ENCODE measurements at places on chromosomes 6 and 20. TPM values are rescaled to one million over a fixed set of nuclear protein-coding genes. Genes with fewer than 3 reads are reported as not detected.

- no peaks in the 10 kb centered on the region for H3K4me1 ChIP-seq
- no peak overlapping the region for H3K4me3 ChIP-seq
- no peaks in the 10 kb centered on the region for H3K27me3 ChIP-seq
- no peaks in the 10 kb centered on the region for H3K36me3 ChIP-seq
- H3K27ac ChIP-seq = no peak overlapping the region
Observed at GRCh38 chr20:33103556-33103955, 24.1 kb downstream of the BPIFB4 start.

- H3K27ac ChIP-seq = no peak overlapping the region
- no peaks in the 10 kb centered on the region for H3K36me3 ChIP-seq
- no peak for DNase-seq
- peaks cover 9% of the 10 kb centered on the region for H3K4me1 ChIP-seq
- H3K27me3 ChIP-seq = no peaks in the 10 kb centered on the region
Observed at GRCh38 chr20:25320035-25320800, 70.4 kb downstream of the ABHD12 start.

GRCh38 chr20:59177266-59178250, 13.9 kb downstream of the ZNF831 start:
- no peak for DNase-seq
- peak overlapping the region; percentile 92 for H3K27ac ChIP-seq
- H3K4me3 ChIP-seq = peak overlapping the region; percentile 83
- H3K27me3 ChIP-seq = no peaks in the 10 kb centered on the region
- peaks cover 66% of the 10 kb centered on the region for H3K4me1 ChIP-seq

The IPCEF1 gene
- 20.4 TPM for total RNA-seq

DNA sequence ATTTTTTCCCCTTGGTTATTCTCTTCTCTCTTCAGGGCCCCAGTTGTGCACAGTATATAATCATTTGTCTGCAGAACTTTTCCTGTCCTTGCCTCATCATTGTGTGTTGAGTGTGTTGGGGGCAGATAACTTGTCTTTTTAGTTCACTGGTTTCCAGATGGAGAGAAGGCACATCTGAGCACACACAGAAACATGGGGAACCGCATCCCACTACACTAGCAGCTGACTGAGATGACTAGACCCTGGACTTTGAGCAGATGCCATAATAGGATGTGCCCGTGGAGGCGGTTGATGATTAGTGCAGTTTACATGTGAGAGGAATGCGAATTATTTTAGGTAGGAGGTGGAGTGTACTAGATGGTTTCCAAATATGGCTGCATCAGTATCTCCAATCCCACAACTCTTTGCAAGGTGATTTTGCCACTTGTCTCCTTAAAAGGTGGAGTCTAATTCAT, 26.5 kb upstream of the SH3BGRL2 start:
- DNase-seq = no peak
- H3K27me3 ChIP-seq = no peaks in the 10 kb centered on the region
- no peak overlapping the region for H3K27ac ChIP-seq

- no peaks in the 10 kb centered on the region for H3K27me3 ChIP-seq
- DNase-seq = no peak
- no peak overlapping the region for H3K4me3 ChIP-seq
- H3K27ac ChIP-seq = no peak overlapping the region
Observed at GRCh38 chr6:21157186-21157929, 436.2 kb upstream of the SOX4 start.

DNA sequence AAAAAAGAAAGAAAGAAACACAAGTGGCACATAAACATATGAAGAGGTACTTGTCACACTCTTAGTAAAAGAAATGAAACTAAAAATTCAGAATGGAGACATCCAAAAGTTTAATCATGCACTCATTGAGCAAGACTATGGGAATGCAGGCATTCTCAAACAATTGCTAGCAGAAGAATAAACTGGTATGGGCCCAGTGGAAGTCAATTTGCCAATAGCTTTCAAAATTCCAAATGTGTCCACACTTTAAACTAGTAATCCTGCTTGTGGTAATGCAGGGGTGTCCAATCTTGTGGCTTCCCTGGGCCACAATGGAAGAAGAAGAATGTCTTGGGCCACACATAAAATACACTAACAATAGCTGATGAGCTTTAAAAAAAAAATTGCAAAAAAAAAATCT, 97.4 kb downstream of the EPB41L2 start:
- H3K27me3 ChIP-seq = no peaks in the 10 kb centered on the region
- H3K4me3 ChIP-seq = no peak overlapping the region
- no peaks in the 10 kb centered on the region for H3K4me1 ChIP-seq

GRCh38 chr6:34798057-34798456, 6.2 kb downstream of the BLTP3A start:
- H3K27ac ChIP-seq = no peak overlapping the region
- no peak for DNase-seq
- no peaks in the 10 kb centered on the region for H3K27me3 ChIP-seq
- no peak overlapping the region for H3K4me3 ChIP-seq

DNA sequence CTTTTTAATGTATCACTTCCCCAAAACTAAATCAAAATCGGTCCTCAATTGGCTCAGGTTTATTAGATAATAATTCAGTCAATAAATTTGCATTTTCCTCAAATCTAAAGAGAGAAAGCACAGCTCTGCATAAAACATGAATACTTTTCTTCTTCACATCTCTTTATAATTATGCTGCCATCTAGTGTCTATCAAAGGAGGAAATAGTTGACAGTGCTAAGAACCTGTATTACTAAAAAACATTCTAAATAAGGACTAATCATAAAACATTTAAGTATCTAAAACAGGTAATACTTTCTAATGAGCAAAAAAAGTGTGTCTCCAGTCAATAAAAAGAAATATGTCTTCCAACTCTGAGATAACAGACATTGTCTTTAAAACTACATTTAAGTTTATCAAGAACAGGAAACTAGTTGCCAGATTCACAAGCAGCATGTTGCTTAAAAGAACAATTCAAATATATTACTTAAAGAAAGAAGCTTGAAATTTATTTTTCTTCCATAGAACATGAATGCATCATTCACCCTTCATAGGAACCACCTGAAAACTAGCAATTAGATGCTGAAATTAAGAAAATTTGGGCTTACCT, 56.5 kb upstream of the DST start:
- DNase-seq = no peak
- H3K27ac ChIP-seq = no peak overlapping the region
- H3K27me3 ChIP-seq = no peaks in the 10 kb centered on the region
- no peaks in the 10 kb centered on the region for H3K36me3 ChIP-seq
- no peak overlapping the region for H3K4me3 ChIP-seq

DNA sequence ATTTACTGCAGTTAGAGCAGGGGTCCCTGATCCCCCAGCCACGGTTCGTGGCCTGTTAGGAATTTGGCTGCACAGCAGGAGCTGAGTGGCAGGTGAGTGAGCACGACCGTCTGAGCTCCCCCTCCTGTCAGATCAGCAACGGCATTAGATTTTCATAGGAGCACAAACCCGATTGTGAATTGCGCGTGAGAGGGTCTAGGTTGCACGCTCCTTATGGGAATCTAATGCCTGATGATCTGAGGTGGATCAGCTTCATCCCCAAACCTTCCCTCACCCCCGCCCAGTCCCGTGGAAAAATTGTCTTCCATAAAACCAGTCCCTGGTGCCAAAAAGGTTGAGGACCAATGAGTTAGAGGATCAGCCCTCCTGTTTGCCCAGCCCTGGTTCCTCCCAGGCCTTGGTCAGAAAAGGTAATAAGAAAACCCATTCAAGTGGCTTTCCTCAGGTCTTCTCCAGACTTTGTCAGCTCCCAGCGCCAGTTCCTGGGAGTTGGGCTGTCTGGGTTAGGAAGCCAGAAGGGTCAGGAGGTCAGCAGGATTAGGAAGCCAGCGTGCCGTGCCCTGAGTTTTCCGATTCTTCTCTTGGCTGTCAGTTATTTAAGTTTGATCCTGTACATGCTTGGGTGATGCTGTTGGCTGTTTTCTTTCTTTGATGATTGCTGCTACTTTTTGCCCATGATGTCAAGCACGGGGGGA, 139.9 kb upstream of the PMEPA1 start:
- H3K36me3 ChIP-seq = no peaks in the 10 kb centered on the region
- DNase-seq = no peak
- no peak overlapping the region for H3K27ac ChIP-seq
- H3K4me3 ChIP-seq = no peak overlapping the region
- no peaks in the 10 kb centered on the region for H3K4me1 ChIP-seq

The PLEKHG1 gene
- total RNA-seq = 25.0 TPM

The GSTA1 gene
- not detected for total RNA-seq

DNA sequence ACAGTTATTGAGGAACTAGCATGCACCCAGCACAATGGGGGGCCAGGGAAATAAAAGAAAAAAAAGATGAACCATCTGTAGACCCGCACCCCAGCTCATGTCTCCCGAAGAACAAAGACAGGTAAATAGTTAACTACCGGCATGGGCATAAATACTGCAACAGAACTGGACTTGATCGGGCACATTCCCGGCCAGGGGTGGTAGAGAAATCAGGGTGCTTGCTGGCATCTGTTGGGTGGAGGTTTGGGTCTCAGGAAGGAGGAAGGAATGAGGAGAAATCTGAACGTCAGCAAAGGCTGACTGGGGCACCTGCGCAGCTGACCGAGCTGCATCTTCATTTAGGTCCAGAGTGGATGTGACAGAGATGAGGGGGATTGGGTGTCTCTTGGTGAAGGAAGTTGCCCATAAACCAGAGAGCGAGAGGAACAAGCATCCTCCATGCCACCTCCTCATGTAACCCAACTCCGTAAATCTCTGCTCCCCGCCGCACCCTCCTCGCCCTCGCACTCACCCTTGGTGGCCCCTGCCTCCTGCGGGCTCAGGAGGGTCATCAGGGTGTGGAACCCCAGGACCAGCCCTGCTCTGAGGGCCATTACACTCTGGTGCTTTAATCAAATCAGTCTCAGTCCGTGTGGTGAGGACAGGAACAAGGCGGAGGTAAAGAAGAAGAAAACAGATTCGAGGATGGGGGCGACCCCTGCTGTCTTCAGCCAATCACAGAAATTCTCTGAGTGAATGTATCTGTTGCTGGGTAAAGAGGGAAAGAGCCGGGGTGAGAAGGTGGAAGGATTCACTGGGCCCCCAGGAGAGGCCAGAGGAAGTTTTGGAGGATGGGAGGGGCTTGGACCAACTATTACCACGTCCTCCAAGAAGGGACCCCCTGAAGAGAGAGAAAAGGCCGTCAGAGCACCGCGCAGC, at the start of gene HLA-DOA:
TSS of gene HLA-DOA (minus strand) at position 648 of the 918 bp plus-strand sequence.
- no peak within 1 kb of the TSS for H3K27ac ChIP-seq
- H3K27me3 ChIP-seq = peaks cover 9% of the 10 kb centered on the region
- peak within 1 kb of the TSS; percentile 86 for H3K4me3 ChIP-seq
- H3K4me1 ChIP-seq = peaks cover 11% of the 10 kb centered on the region
- DNase-seq = peak; percentile 55

DNA sequence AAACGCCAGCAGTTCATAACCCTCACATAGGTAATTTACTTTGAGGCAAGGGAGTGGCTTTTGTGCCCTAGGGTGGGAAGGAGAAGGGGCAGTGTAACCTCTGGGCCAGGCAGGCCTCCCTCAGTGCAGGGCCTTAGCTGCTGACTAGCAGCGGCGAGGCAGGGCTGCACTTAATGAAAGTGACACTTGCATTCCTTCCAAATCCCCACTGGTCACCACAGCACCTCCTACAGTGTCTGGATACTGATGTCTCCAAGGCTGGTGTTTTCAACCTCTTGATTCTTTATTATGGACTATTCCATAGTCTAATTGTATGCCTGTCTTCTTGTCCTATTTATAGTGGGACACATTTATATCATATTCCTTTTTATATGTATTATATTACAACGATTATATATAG, 152.7 kb downstream of the LY86 start:
- no peak for DNase-seq
- H3K27ac ChIP-seq = no peak overlapping the region
- peaks cover 28% of the 10 kb centered on the region for H3K27me3 ChIP-seq
- no peak overlapping the region for H3K4me3 ChIP-seq

The OPN5 gene
- not detected for total RNA-seq

- no peak for DNase-seq
- peaks cover 5% of the 10 kb centered on the region for H3K4me1 ChIP-seq
- H3K27me3 ChIP-seq = no peaks in the 10 kb centered on the region
Observed at GRCh38 chr20:25534845-25535244, 50.5 kb downstream of the NINL start.

DNA sequence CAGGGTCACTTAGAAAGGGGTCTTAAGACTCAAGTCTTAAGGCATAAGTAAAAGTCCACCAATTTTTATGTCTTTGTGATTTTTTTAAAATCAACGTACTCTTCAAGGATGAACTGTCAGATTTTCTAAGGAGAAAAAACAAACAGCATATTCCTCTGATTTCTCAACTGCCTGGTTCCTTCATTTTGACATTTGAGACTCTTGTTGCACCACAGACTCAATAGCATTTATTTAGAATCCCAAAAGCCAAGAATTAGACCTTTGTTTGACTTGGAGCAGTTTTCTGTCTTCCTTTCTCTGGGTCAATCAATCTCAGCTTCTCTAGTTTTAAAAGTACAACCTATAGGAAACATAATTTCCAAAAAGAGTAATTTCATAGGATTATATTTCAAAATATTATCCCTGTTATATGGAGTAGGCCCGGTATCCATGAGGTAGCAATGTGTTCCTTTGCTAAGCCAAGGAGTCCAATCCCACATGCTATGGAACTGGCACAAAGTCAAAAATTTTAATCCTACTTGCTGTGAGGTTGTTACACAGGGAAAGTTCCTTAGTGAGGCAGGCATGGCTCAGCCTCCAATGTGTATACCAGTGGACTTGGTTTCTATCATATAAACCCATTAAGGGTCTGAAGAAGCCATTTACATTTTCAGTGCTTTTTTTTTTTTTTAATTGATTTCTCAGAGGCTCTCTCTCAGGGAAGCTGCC, 405.7 kb downstream of the KIF16B start:
- no peaks in the 10 kb centered on the region for H3K36me3 ChIP-seq
- H3K27ac ChIP-seq = no peak overlapping the region
- no peaks in the 10 kb centered on the region for H3K27me3 ChIP-seq
- no peak for DNase-seq
- H3K4me3 ChIP-seq = no peak overlapping the region

The ANGPT4 gene
- not detected for total RNA-seq

The C2 gene
- total RNA-seq = 5.1 TPM

- H3K4me3 ChIP-seq = no peak within 1 kb of the TSS
- H3K27ac ChIP-seq = no peak within 1 kb of the TSS
- no peaks in the 10 kb centered on the region for H3K4me1 ChIP-seq
Observed at GRCh38 chr20:23568320-23568970, at the start of gene CST9L. CST9L (minus strand) TSS chr20:23568484; CDS start chr20:23568450, 34 bp downstream.

DNA sequence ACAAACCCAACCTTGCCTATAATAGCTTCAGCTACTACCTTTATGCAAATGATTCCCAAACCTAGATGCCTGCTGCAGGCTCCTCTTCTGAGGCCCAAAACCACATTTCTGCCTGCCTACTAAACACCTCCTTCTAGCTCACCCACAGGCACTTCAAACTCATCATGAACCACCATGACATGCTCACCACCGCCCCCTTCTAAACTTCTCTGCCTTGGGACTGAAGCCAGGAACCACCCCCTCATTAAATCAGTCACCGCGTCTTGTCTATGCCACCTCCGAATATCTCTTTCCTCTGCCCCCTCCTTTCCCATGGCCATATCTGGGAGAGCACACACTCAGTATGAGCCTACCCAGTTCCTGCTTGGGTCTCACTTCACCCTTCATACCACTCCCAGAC, 101.2 kb downstream of the SNAP25 start:
- H3K36me3 ChIP-seq = no peaks in the 10 kb centered on the region
- H3K27ac ChIP-seq = no peak overlapping the region
- H3K27me3 ChIP-seq = peaks cover 26% of the 10 kb centered on the region

DNA sequence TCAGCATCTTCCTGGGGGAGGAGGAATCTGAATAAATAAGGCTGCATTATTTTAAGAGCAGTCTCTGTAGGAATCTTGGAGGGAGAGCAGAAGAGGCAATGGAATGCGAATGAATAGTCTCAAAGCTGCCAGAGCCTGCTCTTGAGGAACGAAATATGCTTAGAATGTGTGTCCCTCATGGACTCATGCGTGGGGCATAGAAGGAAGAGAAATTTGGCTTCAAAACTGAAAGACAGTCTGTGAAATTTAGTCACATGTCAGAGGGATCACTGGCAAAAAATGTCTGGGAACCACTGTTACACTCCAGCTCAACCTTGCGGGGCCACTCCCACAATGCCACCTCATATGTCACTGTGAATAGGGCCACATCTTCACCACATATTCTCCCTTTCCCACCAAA, 95.5 kb downstream of the GJA10 start:
- H3K27me3 ChIP-seq = no peaks in the 10 kb centered on the region
- H3K4me3 ChIP-seq = no peak overlapping the region

Data from activated T-cell treated with anti-CD3 and anti-CD28 coated beads, Interleukin-2, amount 50 U/mL, for 72 hours (primary cell).